KBM-7 (cell line): ENCODE measurements at places on chromosomes 16 and 17.

- DNase-seq: no peak
Observed at GRCh38 chr16:57510016-57510871, 24.0 kb upstream of the DOK4 start.

DNA sequence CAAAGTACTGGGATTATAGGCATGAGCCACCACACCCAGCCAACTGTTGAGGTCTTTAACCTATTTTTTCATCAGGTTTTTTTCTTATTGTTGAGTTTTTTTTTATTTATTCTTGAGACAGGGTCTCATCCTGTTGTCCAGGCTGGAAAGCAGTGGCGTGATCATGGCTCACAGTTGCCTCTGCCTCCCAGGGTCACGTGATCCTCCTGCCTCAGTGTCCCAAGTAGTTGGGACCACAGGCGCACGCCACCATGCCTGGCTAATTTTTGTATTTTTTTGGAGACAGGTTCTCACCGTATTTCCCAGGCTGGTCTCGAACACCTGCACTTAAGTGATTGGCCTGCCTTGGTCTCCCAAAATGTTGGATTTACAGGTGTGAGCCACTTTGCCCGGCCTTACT lies 95.9 kb downstream of the BCAS3 start:
- no peak for DNase-seq

- no peak for DNase-seq
Observed at GRCh38 chr16:86050591-86051367, 151.8 kb downstream of the IRF8 start.

GRCh38 chr16:912684-913613 lies 57.8 kb downstream of the LMF1 start:
- no peak for DNase-seq

DNA sequence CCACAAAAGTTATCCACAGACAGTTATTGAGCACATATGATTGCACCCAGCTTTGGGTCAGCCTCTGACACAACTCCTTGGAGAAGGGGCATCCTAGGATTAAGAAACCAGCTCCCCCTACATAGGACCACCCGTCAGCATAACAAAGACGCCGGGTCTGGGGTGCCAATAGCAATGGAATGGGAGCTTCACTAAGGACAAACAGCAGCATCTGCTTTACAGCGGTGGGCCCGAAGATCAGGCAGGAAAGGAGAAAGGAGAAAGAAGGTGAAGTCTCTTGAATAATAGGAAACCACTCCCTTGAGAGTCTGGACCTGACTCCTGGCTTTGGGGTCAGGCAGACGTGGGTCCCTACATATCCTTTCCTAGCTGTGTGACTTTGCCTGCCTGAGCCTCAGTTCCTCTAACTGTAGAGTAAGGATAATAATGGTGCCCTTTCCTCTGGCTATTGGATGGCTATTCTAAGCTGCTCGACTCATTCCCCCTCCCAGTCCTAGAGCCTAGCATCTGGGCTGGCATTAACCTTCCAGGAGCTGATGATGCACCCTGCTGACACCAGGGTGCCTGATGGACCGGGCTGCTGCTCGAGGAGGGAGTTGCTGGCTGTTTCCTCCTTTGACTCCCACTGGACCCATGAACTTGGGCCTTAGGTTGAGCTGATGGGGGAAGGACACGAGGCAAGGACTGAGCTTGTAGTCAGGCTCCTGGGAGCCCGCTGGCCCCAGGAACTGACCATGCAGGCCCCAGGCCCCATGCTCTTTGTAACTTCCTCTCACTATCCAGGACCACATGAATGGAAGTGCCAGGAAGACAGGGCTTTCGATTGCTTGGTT lies 94.2 kb downstream of the C16orf78 start:
- DNase-seq: no peak

DNA sequence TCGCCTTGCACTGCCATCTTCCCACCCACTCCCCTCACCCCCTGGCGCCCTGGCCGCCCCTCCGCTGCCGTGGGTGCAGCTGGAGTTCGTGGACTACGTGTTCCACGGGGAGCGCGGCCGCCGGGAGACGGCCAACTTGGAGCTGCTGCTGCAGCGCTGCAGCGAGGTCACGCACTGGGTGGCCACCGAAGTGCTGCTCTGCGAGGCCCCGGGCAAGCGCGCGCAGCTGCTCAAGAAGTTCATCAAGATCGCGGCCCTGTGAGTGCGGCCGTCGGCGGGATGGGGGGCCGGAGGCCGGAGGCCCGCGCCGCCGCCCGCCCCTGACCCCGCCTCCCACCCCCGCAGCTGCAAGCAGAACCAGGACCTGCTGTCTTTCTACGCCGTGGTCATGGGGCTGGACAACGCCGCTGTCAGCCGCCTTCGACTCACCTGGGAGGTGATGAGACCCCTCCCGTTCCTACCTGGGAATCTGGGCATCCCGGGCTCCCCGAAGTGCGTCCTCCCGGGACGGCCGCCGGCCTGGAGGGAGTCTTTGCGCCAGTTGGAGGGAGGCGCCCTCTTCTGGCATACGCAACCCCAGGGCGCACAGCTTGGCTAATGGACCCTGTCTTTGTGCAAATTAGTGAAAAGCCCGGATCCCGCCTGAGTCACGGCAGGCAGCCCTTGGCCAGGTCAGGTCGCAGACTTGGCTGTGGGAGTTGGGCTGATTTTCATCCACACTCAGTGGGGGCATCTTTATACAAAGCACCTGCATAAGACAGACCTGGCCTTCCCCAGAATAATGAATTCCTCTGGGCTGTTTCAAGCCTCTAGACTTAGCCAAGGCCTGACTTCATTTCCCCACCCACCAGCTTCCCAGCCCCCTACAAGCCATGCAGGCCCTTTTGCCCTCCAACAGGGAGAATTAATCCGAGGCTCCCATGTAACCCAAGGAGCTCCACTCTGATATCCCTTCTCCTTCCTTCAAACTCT lies 14.3 kb downstream of the RAPGEFL1 start:
- no peak for DNase-seq

DNA sequence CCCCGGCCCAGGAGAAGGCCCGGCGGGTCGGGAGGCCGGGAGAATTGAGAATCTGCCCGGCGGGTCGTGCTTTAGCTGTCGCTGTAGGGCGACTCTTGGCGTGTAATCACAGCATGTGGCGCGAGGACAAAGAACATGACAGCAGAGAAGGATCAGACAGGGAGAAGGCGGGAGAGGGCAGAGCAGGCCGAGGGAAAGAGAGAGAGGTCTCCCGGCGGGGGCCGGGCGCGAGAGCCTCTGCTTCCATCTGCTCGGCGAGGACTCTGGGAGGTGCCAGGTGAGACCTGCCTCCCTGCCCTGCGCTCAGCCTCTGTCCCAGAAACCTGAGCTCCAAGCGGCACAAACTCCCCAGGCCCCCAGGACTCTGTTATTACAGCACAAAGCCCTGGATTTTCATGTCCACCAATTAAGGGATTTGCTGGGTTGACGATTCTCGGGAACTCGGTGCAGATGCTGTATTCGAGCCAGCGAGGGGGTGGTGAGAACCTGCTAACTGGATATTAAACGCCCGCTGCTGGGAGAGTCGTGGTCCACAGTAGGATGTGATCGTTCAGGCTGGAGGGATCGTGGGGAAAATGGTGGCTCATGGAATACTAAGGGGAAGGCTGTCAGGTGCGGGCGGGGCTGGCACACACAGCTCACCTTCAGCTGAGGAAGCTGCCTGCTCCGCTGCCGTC lies 172.0 kb upstream of the CIBAR2 start:
- DNase-seq: no peak

DNA sequence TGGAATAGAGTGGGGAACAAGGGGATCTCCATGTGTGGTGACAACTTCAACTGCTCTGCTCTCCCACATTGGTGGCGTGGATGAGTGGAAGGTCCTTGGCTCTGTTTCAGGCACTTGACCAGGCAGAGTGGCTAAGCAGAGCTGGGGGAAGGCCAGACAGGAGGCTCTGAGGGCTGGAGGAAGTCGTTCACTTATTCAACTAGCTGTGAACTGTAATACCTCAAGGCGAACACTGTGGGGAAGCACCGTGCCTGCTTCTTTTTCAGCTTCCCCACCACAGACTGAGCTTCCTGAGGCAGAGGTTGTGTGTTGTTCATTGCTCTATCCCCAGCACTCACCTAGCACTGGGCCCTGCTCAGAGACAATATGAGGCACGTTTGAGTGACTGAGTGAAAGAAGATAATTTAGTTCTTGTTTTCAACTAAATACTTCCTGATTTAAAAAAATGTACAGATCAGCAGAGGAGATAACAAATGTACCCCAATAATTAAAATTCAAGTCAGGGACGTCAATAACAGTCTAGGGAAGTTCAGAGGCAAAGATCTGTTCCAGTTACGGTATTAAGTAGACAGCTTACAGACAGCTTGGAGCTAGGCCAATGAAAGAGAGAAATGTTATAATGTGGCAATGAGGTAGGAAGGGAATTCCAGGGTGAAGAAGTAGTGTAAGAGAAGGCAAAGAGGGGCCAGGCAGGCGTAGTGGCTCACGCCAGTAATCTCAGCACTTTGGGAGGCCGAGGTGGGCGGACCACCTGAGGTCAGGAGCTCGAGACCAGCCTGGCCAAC lies 34.7 kb downstream of the MYO18A start:
- peak; percentile 87 for DNase-seq

GRCh38 chr17:63474174-63474573 lies 2.7 kb upstream of the ACE start:
- no peak for DNase-seq
